Stimulated activated CD8-positive, alpha-beta memory T cell treated with anti-CD3 and anti-CD28 coated beads, Interleukin-15, amount 100 ng/mL, for 4 hours (primary cell): ENCODE measurements at places on chromosomes 3 and 15.

DNA sequence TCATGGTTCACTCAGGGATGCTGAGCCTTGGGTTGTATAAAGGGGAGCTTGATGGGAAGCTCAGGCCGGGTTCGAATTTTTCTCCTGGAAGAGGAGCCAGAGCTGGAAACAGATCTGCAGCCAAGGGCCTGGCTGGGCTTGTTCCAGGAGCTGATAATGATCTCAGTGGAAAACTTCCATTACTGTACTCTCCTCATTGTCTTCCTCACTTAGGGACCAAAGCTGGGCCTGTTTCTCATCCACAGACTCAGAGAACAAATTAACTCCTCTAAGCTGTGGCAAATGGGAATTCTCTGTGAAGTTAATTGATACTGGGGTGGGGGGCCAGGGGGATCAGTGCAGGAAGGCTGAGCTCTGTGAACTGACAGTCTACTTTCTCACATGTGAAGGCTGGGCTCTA, 92.0 kb downstream of the PRICKLE2 start:
- no peak for DNase-seq

- DNase-seq, result no peak
These were observed 43.8 kb downstream of the DCP1A start for GRCh38 chr3:53303549-53303948.

- DNase-seq, result no peak
These were observed 35.2 kb upstream of the SLC41A3 start for GRCh38 chr3:126119008-126119675.

DNA sequence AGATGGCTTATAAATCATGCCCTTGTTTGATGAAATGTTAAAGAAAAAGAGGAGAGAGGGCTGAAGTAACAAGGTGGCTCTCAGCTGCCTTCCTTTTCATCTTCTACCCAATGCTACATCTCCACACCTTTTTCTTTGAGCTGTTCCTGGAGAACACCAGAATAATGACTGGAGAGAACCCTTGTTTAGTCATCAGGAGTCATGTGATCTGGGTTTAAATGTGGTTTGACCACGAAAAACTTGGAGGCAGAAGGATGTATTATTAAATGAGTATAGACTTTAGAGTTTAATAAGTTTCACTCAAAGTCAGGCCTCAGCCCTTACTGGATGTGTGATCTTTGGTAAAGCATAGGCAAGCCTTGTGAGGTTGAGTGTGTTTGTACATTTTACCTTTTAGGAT, 230.3 kb upstream of the TBL1XR1 start:
- no peak for DNase-seq

DNA sequence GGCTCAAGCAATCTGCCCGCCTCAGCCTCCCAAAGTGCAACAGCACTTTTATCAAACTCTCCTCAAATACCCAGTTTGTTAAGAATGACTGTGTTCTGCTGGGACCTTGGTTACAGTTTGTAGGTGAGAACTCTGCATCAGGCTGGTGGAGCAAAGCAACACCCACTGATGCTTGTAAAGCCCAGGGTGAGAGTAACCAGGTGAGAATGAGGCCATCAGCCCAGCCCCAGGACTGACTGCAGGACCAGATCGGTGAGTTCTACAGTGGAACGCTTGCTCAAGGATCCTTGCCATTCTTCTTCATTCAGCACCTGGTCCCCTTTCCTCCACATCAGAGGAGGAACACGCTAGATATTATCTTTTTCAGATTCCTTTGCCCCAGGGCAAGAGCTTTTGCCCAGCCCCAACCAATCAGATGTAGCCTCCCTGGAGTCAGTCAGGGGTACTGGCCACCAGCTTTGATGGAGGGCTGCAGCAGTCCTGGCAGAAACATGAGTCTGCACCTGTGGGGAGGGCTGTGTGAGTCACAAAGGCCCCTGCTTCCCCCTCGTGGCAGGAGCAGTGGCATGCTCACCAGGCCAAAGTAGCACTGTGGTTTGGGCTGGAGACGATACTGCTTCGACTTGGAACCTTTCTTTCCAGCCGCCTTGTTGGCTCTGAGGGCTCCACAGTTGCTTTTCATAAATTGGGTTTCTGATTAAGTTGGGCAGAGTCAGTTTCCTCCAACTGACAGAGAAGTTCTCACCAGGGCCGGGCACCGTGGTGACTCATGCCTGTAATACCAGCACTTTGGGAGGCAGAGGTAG, 3.5 kb upstream of the SHISA5 start:
- DNase-seq, result peak; percentile 51

- no peak for DNase-seq
These were observed 17.6 kb upstream of the PLA2G4D start for GRCh38 chr15:42111924-42112323.

DNA sequence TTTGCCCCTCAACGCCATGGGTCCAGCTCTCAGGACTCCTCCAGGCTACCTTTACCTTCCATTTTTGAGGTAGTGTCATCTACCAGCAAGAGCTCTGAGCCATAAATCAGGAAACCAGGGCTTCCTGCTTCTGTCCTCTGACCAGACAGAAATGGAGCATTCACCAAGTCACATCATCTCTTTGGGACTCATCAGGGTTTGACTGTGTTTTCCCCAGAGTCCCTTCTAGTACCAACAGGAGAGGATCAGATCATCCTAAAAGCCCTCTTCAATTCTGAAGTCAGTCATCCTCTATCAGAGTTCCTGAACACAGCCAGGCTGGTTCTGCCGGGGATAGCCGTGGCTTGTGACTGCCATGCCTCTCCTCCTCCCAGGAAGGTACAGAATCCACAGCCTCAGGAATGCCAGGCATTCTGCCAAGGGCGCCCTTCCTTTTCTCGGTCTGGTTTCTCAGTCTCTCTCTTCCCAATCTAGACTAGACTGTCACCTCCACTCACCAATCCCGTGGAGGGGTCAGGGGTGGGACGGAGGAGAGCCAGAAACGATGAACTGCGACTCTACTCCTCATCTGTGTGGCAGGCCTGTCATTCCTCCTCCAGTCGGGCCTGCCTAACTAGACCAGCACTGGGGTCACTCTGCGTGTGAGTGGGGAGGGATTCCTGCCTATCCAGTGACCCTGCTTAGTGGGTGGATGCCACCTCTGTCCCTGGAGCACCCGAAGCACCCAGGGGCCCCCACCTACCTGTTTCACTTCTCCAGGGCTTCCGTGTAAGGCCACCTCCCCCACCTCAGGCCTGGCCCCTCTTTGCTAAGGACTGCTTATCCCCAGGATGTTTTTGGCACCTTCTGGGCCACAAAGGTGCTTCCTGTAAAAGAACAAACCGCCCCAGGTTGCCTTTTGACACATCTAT, 30.9 kb downstream of the CCNL1 start:
- no peak for DNase-seq

- DNase-seq, result no peak
These were observed 187.1 kb downstream of the RAP2B start for GRCh38 chr3:153349108-153349499.

- no peak for DNase-seq
These were observed 27.0 kb upstream of the SLC28A1 start for GRCh38 chr15:84857418-84858004.

DNA sequence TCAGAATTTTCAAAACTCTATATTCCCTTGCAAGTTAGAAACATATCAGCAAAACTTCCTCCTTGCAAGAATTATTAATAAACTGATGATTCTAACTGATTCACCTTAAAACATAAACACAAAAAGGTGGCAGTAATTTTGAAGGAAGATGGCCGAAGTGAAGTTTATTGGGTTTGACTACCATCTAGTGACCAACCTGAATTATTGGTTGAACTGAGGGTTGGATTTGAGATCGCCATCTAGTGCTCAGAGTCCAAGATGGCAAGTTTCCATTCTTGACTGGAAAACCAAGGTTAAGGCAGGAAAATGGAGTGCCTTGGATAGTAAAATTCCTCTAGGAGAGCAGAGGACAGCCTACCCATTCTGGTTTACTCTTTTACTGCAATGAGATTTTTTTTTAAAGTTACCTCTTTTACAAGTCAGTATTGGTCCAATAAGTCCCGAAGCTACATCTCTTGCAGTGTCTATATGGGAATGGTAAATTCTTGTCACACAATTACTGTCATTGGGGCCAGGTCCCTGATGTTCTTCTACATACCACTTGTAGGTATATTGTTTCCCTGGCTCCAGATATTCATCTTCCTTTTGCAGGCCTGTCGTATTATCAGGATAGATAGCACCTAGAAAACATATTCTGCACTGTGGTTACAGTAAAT, 51.6 kb upstream of the CP start:
- no peak for DNase-seq

GRCh38 chr15:39471785-39472574, 108.9 kb upstream of the THBS1 start:
- DNase-seq, result no peak

DNA sequence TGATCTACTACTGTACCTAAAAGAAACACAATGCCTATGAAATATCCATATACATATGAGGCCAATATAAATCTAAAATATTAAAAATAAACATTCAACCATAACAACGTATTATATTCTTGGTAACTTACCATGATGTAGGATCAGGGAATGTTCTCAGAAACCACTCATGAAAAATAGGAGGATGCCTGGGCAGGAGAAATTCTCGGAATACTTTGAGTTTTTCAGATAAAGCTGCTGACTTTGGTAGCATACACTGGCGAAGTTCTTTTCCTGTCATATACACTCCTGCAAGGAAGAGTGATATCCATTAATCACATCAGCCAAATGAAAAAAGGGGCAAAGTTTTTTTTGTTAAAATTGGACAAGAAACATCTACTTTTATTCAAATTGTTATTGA, 11.3 kb upstream of the XRN1 start:
- no peak for DNase-seq

- no peak for DNase-seq
These were observed 9.1 kb upstream of the PPM1L start for GRCh38 chr3:160746976-160747375.
